GM23248 (cell line): ENCODE measurements at places on chromosomes 12 and 14. TPM values are rescaled to one million over a fixed set of nuclear protein-coding genes. Genes with fewer than 3 reads are reported as not detected.
A peak's percentile ranks its signal among the peaks of the same experiment; 100 is the strongest.

DNA sequence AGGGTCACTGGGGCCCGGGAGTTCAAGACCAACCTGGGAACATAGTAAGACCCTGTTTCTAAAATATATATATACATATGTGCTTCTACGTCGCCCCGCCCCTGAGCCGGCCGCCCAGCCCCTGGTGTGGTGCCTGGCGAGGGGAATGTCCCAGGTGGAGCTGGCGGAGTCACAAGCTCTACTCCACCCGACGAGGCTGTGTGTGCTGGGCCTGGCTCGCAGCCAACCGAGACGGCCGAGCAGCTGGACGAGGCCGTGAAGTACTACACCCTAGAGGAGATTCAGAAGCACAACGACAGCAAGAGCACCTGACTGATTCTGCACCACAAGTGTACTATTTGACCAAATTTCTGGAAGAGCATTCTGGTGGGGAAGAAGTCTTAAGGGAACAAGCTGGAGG is 22.1 kb upstream of the ITPK1 start:
- DNase-seq: peak; percentile 38
- no peak overlapping the region for H3K27ac ChIP-seq
- H3K4me1 ChIP-seq: no peaks in the 10 kb centered on the region
- H3K4me3 ChIP-seq: no peak overlapping the region
- H3K36me3 ChIP-seq: no peaks in the 10 kb centered on the region
- H3K27me3 ChIP-seq: no peaks in the 10 kb centered on the region

GRCh38 chr12:48424644-48425043 is 47.7 kb upstream of the ANP32D start:
- H3K4me3 ChIP-seq: no peak overlapping the region
- H3K36me3 ChIP-seq: no peaks in the 10 kb centered on the region
- no peaks in the 10 kb centered on the region for H3K27me3 ChIP-seq
- no peaks in the 10 kb centered on the region for H3K4me1 ChIP-seq
- no peak overlapping the region for H3K27ac ChIP-seq

- peak; percentile 87 for DNase-seq
- no peaks in the 10 kb centered on the region for H3K27me3 ChIP-seq
- no peaks in the 10 kb centered on the region; the same call in 1 of the 2 replicates for H3K36me3 ChIP-seq
- H3K27ac ChIP-seq: 0 out of 2 replicates have a peak overlapping the region, but pooled peaks have one; percentile 6
- peaks cover 10% of the 10 kb centered on the region; the same call in 1 of the 2 replicates for H3K4me1 ChIP-seq
Observed at GRCh38 chr12:123237646-123238329, 4.6 kb downstream of the MTRFR start.

GRCh38 chr12:92389466-92389865 is 243.8 kb upstream of the BTG1 start:
- H3K27ac ChIP-seq: no peak overlapping the region
- H3K27me3 ChIP-seq: no peaks in the 10 kb centered on the region
- no peaks in the 10 kb centered on the region for H3K36me3 ChIP-seq
- H3K4me1 ChIP-seq: no peaks in the 10 kb centered on the region
- no peak overlapping the region for H3K4me3 ChIP-seq

DNA sequence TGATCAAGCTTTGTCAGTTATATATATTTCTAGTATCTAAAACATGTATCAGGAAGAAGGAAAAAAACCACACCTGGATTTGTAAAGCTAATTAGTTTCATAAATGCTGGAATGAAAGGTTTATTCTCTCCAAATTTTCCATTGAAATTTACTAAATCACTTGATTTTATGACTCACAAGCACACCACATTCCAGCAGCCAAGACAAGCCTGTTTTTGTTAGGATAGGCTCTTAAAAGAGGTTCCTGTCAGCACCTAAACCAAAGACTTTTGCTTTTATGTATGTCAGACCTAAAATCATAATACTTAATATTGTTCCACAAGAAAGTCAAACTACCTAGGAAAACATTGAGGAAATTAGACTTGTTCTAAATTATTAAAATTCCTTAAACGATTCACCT is 85.3 kb upstream of the PAWR start:
- H3K27ac ChIP-seq: peak overlapping the region; percentile 26
- DNase-seq: peak; percentile 73
- no peaks in the 10 kb centered on the region for H3K27me3 ChIP-seq

DNA sequence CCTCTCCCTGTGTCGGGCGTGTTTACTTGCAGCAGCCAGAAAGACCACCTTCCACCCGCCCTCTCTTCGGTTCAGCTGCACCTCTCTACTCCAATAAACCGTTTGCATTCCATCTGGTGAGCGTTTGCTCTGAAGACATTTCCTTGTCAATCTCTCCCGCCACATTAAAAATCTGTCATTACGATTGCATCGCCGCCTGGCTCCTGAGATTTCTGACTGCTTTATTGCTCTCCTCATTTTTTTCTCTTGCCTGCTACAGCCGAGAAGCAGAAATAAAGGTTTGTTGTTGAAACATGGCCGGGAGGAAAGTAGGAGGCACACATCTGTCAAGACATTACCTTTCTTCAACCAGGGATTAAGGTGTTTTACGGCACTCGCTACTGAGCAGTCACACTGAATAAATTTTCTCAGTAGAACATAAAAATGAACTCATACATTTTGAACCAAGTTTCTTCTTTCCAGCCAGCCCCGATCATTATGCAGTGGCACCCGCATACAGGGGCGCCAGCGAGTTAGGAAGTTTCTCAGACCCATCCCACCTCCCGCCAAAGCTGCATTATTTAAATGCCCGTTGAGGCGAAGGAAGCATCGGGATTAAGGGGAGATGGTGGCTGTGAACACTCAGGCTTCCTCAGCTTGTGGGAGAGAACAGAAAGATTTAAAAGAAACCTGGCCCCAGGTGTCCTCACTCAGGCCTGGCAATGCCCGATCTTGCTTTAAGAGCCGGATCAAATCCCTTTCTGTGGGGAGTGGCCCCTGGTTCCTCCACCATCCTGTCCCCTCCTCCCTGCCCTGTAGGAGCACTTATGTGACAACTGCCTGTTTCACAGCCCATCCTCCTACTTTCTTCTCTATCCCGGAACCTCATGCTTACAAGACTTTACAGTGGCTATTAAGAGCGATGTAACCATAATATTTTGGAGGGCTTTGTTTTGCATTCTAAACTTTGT is 1108.9 kb downstream of the BCL11B start:
- H3K4me1 ChIP-seq: no peaks in the 10 kb centered on the region
- H3K36me3 ChIP-seq: no peaks in the 10 kb centered on the region
- H3K27me3 ChIP-seq: no peaks in the 10 kb centered on the region
- no peak for DNase-seq
- no peak overlapping the region for H3K27ac ChIP-seq

GRCh38 chr12:14910090-14910915 is 24.6 kb upstream of the MGP start:
- peak; percentile 60 for DNase-seq
- 0 out of 2 replicates have a peak overlapping the region, but pooled peaks have one; percentile 7 for H3K4me3 ChIP-seq
- peak overlapping the region; percentile 43; the same call in 1 of the 2 replicates for H3K27ac ChIP-seq
- H3K27me3 ChIP-seq: no peaks in the 10 kb centered on the region
- H3K36me3 ChIP-seq: no peaks in the 10 kb centered on the region
- peaks cover 13% of the 10 kb centered on the region for H3K4me1 ChIP-seq

DNA sequence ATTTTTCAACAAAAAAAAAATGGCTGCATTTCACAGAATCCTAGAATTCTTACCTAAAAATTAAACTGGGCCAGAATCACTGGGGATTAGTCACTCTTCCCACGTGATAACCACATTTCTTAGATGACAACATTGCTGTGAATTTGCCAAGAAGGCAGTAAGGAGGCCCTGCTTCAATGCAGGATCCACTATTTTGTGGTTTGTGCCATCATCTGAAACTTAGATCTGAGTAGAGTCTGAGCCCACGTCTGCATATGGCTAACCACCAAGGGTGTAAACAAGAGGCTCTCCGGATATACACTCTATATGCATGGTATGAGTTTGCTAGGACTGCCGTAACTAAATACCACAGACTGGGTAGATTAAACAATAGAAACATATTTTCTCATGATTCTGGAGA is 24.4 kb upstream of the TBX5 start:
- peak; percentile 98 for DNase-seq
- no peaks in the 10 kb centered on the region for H3K27me3 ChIP-seq
- H3K4me3 ChIP-seq: peak overlapping the region; percentile 24
- peak overlapping the region; percentile 87 for H3K27ac ChIP-seq
- peaks cover 35% of the 10 kb centered on the region for H3K4me1 ChIP-seq

- no peaks in the 10 kb centered on the region for H3K4me1 ChIP-seq
- no peak overlapping the region for H3K27ac ChIP-seq
- no peak overlapping the region for H3K4me3 ChIP-seq
- H3K36me3 ChIP-seq: no peaks in the 10 kb centered on the region
- H3K27me3 ChIP-seq: no peaks in the 10 kb centered on the region
Observed at GRCh38 chr12:112170376-112170775, 45.0 kb downstream of the TRAFD1 start.

GRCh38 chr14:78007160-78007559 is 163.0 kb upstream of the NRXN3 start:
- no peaks in the 10 kb centered on the region for H3K27me3 ChIP-seq
- no peak overlapping the region for H3K27ac ChIP-seq
- H3K4me3 ChIP-seq: no peak overlapping the region

DNA sequence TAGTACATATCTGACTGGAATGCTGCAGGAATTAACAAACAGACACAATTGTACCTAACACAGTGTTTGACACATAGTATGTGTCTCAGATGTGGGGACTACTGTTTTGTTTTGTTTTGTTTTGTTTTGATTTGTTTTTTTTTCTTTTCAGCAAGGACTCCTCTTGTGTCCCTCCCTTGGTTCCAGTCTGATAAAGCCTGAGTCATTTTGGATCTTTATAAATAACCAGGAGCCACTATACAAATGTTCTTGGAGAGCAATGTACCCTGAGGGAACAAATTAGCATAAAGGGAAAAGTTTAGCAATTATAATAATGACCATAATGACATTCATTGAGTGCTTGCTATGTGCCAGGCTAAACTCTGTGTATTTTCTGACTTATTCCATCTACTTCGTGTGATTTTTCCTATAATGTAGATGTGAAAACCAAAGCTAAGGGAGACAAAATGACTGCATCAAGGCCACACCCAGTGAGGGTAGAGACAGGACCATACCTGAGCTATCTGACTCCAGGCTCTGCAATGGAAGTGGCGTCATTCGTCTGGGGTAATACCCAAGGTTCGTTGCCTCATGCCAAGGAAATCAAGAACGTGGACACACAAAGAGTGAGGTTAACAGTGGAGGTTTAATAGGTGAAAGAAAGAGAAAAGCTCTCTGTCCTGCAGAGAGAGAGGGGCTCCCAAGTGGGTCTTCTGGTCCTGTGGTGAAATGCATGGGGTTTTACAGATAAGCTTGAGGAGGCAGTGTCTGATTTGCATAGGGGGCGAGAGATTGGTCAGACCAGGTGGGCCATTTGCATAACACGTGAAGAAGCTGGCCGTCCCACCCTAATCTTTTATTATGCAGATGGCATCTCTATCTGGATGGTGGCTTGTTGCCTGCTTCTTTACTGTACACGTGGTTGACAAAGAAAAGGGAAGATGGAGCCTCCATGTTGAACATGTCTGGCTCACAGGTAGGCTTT is 285.5 kb upstream of the SFSWAP start:
- H3K27ac ChIP-seq: no peak overlapping the region
- H3K4me3 ChIP-seq: no peak overlapping the region
- DNase-seq: no peak
- no peaks in the 10 kb centered on the region for H3K36me3 ChIP-seq
- H3K4me1 ChIP-seq: no peaks in the 10 kb centered on the region
- no peaks in the 10 kb centered on the region for H3K27me3 ChIP-seq

DNA sequence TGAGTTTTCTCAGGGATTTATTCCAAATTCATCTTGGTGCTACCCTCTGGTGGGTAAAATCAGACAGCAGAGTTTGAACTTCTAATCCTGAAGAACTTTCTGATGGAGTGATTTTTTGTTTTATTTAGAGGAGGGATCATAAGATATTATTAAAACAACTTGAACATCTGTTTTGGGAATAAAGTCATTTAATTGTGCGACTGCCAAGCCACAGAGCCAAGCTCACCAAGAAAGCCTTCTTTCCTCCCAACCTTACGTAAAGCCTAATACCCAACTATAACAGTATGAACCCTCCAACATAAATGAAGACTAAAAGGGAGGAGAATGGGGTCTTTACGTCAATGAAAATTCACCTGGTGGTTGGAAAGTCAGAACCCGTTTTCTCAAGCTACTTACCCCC is 205.5 kb upstream of the IGF1 start:
- no peaks in the 10 kb centered on the region for H3K36me3 ChIP-seq
- no peak overlapping the region for H3K4me3 ChIP-seq
- DNase-seq: no peak
- no peaks in the 10 kb centered on the region for H3K27me3 ChIP-seq
- no peaks in the 10 kb centered on the region for H3K4me1 ChIP-seq
- H3K27ac ChIP-seq: no peak overlapping the region

DNA sequence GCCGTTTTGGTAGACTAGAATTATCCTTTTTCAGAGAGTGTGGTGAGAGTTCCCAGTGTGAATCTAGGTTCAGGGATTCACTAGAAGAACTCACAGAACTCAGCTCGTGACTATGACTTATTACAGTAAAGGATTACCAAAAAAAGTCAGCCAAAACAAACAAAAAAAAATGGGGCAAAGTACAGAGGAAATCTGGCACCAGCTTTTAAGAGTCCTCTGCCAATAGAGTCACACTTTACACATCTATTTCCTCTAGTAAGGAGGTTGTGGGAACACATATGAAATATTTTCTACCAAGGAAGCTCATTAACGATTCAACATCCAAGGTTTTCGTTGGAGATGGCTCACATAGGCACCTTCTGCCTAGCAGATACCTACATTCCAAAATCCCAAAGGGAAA is 28.2 kb downstream of the TSPAN19 start:
- no peaks in the 10 kb centered on the region; the same call in 1 of the 2 replicates for H3K4me1 ChIP-seq
- H3K36me3 ChIP-seq: no peaks in the 10 kb centered on the region
- H3K27ac ChIP-seq: no peak overlapping the region

DNA sequence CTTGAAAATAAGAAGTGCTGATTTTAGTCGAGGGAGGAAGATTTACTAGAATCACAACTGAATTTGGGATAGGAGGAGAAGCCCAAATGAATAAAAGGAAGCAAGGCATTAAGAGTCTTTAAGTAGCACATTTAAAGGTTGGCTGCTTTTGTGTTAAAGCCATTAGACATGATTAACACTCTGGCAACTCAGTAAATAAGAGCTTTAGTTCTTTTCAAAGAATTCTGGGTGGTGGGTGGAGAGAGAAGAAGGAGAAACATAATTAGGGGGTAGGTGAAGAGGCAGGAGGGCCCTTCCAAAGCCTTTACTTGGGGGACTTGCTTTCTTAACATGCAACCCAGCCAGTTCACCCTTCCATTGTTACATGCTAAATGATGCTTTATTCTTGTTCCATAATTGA is 284.6 kb upstream of the SEL1L start:
- no peak overlapping the region for H3K4me3 ChIP-seq
- DNase-seq: no peak
- H3K27me3 ChIP-seq: no peaks in the 10 kb centered on the region

GRCh38 chr12:5678176-5678575 is 246.3 kb downstream of the NTF3 start:
- H3K36me3 ChIP-seq: no peaks in the 10 kb centered on the region
- H3K4me3 ChIP-seq: no peak overlapping the region
- DNase-seq: no peak

GRCh38 chr14:74511966-74512830 is 18.6 kb downstream of the ISCA2 start:
- DNase-seq: no peak
- H3K27me3 ChIP-seq: no peaks in the 10 kb centered on the region
- peaks cover 23% of the 10 kb centered on the region for H3K36me3 ChIP-seq
- H3K27ac ChIP-seq: peak overlapping the region; percentile 96

The STON2 gene
- polyA plus RNA-seq: 0.14 TPM in 1 of 2 replicates, not detected in the other

The PTPRQ gene
- polyA plus RNA-seq: 0.15 and 0.18 TPM in 2 replicates

The C12orf54 gene
- not detected in 2 replicates for polyA plus RNA-seq

The DACT1 gene
- polyA plus RNA-seq: 6.5 and 6.8 TPM in 2 replicates

The CLEC4E gene
- not detected in 2 replicates for polyA plus RNA-seq

The NEMP1 gene
- 5.9 and 6.6 TPM in 2 replicates for polyA plus RNA-seq

The PLBD1 gene
- 0.13 and 0.29 TPM in 2 replicates for polyA plus RNA-seq

The CAPZA3 gene
- polyA plus RNA-seq: not detected in 2 replicates

The ACACB gene
- polyA plus RNA-seq: 0.66 and 0.68 TPM in 2 replicates

The IPO8 gene
- 10.1 and 10.9 TPM in 2 replicates for polyA plus RNA-seq

The SIX6 gene
- polyA plus RNA-seq: not detected in 2 replicates
